ENCODE measurements at places on chromosomes 7 and 10.

DNA sequence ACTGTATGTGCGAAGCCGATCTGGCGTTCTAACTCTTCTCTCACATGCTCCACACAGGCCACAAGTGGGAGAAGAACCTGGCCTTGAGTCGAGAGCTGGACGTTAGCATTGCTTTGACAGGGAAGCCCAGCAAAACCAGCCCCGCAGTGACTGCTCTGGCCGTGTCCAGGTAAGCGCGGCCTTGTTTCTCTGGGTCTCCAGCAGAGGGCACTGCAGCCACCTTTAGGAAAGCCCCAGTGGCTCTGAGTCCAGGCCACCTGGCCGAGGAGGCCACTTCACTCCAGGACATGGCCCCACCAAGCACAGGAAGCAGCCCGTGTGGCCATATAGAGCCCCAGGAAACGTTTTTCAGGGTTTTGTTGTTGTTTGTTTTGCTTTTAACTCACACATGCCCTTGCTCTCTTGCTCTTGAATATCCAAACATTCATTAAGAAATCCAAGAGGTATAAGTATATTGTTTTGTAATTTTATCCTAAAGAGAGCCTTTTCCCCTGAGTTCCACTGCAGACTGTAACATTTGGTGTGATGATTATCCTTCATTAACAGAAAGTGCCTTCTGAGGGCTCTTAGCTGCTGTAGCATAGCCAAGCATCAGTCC, 41.8 kb upstream of the LRRC18 start:
- no peak for DNase-seq

- DNase-seq: no peak
These were observed 4.4 kb downstream of the RPS24 start for GRCh38 chr10:78038105-78038504.

- DNase-seq: no peak
These were observed 118.7 kb upstream of the CDK6 start for GRCh38 chr7:92955081-92955480.

GRCh38 chr10:124592101-124592500, 130.5 kb downstream of the LHPP start:
- DNase-seq: no peak

- DNase-seq: no peak
These were observed 163.0 kb upstream of the KLF14 start for GRCh38 chr7:130896898-130897514.

DNA sequence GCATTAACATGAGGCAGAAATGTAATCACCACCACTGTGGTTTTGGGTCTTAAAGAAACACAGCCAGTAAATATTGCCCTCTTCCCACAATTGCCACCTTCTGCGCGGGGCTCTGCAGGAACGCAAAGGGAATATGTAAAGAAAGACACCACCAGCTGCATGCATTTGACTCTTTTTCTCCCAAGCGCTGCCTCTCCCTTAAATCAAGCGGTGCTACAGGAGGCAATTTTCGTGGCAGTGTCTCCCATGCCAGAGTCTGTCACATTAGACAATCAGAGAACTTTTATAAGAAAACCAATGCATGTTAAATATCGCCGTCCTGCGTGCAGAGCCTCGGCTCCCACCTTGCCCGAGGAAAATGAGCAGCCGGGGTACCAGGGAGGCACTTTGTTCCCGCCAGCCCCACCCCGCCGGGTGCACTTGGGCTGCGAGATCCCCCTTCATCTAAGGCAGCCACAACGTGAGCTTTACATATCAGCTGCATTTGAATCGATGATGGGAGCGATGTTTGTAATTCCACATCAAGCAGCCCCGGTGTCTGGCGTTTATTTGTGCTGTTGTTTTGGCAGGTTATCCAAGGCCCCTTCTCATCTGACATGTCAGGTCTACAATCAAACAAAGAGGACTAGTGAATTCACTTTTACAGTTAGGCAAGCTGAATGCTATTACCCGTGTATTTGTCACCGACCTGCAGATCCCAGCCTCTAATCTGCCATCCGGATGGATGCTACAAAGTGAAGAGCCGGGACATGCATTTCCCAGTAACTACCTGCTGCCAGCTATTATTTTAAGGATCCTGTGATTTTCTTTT, 72.3 kb upstream of the MGMT start:
- DNase-seq: no peak

- DNase-seq: no peak
These were observed 3.0 kb upstream of the TECPR1 start for GRCh38 chr7:98254951-98255610.

- no peak for DNase-seq
These were observed 238.4 kb downstream of the CCDC7 start for GRCh38 chr10:32684291-32684690.

DNA sequence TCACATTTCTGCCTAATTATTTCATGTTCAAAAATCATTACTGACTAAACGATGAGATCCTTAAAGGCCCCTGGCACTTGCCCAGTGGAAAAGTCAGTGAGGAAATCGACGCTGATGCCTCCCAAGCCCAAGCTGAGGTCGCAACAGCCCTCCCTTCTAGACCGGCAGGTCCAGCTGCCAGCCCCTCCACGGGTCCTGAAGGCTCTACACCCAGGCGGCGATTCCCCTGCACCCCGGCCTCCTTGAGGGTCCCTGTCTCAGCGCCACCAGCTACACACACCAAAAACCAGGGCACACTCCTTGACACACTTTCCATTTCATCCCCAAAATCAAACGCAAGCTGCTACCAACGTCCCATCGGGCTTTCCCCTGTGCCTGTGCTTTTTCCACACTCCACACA, 200.1 kb upstream of the RNF32 start:
- no peak for DNase-seq

GRCh38 chr10:11608159-11609013, 3.1 kb downstream of the USP6NL start:
- DNase-seq: no peak

GRCh38 chr10:131824371-131825149, 76.2 kb upstream of the PPP2R2D start:
- no peak for DNase-seq

DNA sequence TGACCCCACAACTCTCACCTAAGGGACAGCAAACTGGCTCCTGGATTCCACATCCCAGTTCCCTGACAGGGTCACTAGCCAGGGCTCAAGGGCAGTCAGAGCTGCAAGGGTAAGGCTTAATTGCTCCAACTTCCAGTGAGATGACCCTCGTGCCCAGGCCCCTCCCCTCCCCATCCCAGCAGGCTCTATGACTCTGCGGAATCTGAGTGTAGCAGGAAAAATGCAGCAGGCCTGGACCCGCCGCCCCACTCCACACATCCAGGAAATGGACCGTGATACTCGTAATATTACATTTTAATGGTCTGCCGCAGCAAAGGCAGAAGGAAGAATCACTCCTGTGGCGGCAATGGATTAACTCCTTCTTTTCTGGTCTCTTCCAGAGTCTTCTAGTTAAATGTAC, 91.7 kb upstream of the CHST15 start:
- no peak for DNase-seq

- DNase-seq: no peak
These were observed 4.0 kb downstream of the GPR15LG start for GRCh38 chr10:84177541-84178141.

- no peak for DNase-seq
These were observed 1241.7 kb downstream of the REEP3 start for GRCh38 chr10:64762861-64763260.

DNA sequence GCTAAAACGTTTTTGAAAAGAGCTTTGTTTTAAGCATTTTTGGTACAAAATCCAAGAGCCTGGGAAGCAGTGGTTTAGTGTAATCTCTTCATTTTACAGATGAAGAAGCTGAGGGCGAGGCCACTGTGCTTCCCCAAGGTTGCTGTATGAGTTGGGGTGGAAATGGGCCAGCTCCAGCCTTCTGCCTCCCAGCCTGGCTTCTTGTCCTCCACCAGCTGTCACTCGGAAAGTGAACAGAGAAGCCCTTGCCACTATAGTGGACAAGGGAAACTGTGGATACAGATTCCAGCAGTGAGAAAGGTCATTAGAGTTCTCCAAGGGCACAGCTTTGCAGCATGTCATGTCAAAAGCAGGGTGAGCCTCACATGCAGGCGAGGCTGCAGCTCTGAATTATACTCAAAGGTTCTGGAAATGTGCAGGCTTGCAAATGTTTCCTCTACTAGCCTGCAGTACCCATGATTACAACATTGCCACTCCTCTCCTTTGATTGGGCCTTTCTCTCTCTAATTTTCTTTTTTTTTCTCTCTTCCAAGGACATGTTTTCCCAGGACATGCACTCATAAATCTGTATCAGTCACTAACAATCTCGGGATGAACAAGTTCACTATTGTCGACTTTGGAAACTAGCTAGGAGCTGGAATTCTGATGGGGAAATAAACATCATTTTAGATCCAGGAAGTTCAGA, 33.0 kb downstream of the BAMBI start:
- DNase-seq: no peak

DNA sequence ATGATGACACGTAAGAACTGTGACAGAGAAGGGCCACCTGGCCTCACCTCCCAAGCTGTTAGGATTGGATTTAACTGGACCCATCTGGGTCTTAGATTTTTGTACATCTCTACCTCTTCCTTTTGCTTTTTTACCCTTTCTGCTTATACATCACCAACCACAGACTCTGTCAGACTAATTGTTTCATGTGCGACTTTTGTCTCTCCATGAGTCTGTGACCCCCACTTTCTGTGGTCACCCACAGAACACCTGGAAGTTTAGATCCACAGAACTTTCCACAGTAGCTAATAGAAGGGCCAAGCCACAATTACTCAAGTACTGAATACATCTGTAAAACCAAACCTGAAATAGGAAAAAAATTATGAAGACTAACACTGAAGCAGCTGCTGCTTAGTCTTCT, 23.1 kb downstream of the SEC31B start:
- DNase-seq: no peak

- DNase-seq: no peak
These were observed 329 bp downstream of the NOLC1 start for GRCh38 chr10:102152545-102152890.

DNA sequence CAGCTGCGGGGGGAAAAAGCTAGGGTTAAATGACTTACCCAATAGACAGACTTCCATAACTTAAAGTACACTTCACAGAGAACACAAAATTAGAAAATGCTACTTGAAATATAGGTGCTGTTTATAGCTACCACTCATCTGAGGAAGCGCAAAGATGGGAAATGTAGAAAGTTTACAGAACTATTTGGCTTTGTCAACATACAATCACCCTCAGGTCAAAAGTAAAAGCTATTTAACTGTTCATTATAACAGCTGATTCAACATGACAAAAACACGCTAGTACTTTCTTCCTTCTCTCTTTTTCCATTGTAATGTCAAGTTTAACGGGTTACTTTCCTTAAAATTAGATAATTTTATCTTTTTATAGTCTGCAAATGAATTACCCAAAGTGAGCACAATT, 51.2 kb downstream of the PUS7 start:
- no peak for DNase-seq

DNA sequence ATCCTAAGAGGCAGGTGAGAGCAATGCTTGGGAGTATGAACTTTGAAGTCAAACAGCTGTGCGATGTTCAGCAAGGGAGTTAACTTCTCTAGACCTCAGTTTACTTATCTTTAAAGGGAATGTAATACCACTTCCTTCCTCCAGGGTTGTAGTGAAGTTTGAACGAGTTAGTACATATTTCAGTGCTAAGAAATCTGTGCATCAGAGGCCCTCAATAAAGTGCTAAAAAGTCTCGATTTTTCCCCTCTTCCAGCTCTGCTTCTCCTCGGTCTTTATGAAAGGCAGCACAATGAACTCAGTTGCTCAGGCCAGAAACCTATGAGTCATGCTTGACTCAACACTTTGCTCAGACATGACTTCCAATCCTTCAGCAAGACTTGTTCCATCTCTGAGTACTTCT, 418.9 kb downstream of the MDFIC start:
- no peak for DNase-seq

DNA sequence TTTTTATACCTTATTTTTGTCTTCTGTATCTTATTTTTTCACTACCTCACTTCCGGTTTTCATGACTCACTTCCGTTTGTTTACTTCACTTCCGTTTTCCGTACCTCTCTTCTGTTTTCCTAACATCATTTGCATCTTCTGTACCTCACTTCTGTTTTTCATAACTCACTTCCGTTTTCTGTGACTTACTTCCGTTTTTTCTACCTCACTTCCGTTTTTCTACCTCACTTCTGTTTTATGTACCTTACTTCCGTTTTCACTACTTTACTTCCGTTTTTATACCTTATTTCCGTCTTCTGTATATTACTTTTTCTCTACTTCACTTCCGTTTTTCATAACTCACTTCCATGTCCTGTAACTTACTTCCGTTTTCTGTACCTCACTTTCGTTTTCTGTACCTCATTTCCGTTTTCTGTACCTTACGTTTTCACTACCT, 492.5 kb upstream of the AKR1E2 start:
- DNase-seq: no peak

DNA sequence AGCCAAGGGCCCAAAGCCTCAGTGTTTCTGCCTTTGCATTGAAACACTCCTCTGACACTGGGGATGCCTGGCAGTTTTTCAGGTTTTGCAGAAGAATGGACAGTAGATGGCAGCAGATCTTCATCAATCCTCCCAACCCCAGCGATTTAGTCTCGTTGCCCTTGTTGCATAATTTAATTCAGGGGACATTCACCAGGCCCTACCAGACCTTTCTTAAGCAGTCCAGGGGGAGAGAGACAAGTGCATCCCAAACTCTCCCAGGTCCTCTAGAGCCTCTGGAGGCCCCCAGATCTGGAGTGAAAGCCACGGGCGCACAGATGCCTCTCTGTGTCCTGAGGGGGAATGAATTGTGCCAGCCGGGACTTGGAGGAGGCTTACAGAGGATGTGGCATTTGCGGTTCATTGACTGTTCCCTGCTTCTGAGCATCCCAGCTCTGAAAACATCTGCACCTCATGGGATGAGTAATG, 29.6 kb downstream of the MINDY4 start:
- peak; percentile 16 for DNase-seq

DNA sequence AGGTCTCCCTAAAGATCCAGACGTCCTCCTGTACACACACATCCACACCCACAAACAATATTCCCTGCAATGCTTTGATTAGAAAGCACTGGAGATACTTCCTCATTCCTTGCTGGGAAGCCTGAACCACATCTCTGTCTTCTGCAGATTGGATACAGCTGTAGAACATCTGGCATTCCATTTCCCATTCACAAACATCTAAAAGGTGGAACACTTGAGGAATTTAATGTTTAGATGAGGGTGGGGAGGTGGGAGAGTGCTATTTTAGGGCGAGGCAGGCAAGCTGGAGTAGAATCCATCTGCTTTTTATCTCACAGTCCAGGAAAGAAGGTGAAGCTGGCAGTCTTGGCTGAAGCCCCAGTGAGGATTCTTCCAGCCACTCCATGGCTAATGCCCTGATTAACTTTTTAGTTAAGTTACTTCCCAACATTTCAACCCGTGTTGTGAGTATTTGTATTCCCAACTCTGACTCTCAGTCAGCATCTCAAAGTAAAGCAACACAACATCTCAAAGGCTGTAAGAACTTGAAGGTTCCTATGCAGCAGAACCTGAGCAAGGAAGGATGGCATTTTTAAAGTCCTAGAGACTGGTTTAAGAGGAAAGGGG, 46.1 kb downstream of the CYTH3 start:
- no peak for DNase-seq

GRCh38 chr7:101241015-101241363, 3.4 kb upstream of the CLDN15 start:
- no peak for DNase-seq

- no peak for DNase-seq
These were observed 69.5 kb upstream of the RSBN1L start for GRCh38 chr7:77626586-77627308.
